ENCODE measurements at places on chromosomes 4 and X.

- H3K27me3 ChIP-seq = no peaks in the 10 kb centered on the region
- no peak overlapping the region for H3K27ac ChIP-seq
- no peak overlapping the region for H3K4me3 ChIP-seq
- H3K4me1 ChIP-seq = no peaks in the 10 kb centered on the region
Measured at GRCh38 chr4:137597752-137598430, 65.6 kb upstream of the PCDH18 start.

GRCh38 chr4:70935038-70935695, 33.0 kb downstream of the MOB1B start:
- DNase-seq = no peak
- H3K4me3 ChIP-seq = no peak overlapping the region
- no peaks in the 10 kb centered on the region for H3K27me3 ChIP-seq
- peaks cover 7% of the 10 kb centered on the region for H3K4me1 ChIP-seq
- no peaks in the 10 kb centered on the region for H3K36me3 ChIP-seq
- H3K27ac ChIP-seq = no peak overlapping the region

- no peak overlapping the region for H3K27ac ChIP-seq
- H3K4me3 ChIP-seq = no peak overlapping the region
- H3K36me3 ChIP-seq = no peaks in the 10 kb centered on the region
- DNase-seq = no peak
Measured at GRCh38 chr4:176066757-176067156, 1.1 kb downstream of the WDR17 start.

GRCh38 chr4:102687373-102687981, 73.3 kb downstream of the MANBA start:
- peaks cover 24% of the 10 kb centered on the region for H3K36me3 ChIP-seq
- H3K4me3 ChIP-seq = no peak overlapping the region
- H3K4me1 ChIP-seq = no peaks in the 10 kb centered on the region
- no peak overlapping the region for H3K27ac ChIP-seq
- DNase-seq = no peak
- no peaks in the 10 kb centered on the region for H3K27me3 ChIP-seq

GRCh38 chrX:84170931-84171330, 17.1 kb downstream of the RPS6KA6 start:
- no peak for DNase-seq
- H3K27me3 ChIP-seq = no peaks in the 10 kb centered on the region
- no peak overlapping the region for H3K27ac ChIP-seq
- no peak overlapping the region for H3K4me3 ChIP-seq
- no peaks in the 10 kb centered on the region for H3K4me1 ChIP-seq

- H3K27ac ChIP-seq = no peak overlapping the region
- no peak for DNase-seq
- H3K36me3 ChIP-seq = no peaks in the 10 kb centered on the region
- no peaks in the 10 kb centered on the region for H3K4me1 ChIP-seq
- no peaks in the 10 kb centered on the region for H3K27me3 ChIP-seq
Measured at GRCh38 chr4:142917678-142918077, 71.6 kb upstream of the INPP4B start.

DNA sequence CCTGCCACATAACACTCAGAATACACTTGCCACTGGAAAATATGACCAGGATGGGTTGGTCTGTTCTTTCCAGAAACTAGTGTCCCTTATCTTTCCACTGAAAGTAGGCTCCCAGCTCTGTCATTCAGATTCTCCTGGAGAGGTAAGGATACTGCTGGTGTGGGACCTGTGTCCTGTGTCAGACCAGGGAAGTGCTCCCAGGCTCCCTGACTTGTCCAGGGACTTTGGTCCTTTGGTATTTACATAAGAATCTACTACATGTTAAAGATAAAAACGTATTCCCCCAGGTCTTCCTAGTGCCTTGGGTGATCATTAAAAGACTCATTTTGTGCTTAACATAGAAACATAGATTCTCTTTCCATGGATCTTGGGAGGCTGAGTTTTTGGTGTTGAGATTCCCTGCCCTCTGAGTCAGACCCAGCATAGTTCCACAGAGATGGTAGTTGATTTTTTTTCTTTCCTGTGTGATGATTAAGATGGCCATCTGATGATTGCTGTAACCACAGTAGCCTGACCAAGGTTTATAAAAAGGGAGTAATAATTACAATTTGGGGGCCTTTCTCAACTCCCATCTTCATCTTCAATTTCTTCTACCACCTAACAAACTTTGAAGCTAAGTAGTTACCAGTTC, 159.8 kb upstream of the JADE1 start:
- H3K4me3 ChIP-seq = no peak overlapping the region
- no peaks in the 10 kb centered on the region for H3K4me1 ChIP-seq
- no peak overlapping the region for H3K27ac ChIP-seq
- H3K36me3 ChIP-seq = no peaks in the 10 kb centered on the region
- no peaks in the 10 kb centered on the region for H3K27me3 ChIP-seq

DNA sequence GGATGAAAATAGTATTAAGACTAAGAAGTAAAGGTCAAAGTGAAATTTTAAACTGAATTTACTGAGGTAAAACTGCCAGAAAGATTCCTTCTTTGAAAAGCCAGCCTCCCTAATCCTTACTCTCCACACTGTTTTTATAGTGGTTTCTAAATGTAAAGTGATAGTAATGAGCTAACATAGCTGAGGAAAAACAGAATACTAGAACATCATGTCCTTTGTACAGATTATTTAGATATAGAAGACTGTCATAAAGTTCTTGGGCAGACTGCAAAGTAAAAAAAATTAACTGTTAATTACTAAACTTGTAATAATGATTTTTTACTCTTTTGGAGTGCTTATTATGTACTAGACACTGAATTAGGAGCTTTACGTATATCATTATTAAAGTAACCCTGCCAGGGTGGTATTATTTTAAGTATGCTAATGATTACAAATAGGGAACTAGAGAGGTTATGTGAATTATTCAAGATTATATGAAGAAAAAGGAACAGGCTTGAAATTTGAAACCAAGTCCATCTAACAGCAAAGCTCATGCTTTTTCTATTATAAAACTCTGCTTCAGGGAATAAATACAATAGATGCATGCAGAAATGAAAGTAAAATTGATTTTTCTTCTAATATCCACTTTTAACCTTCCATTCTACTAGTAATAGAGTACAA, 150.5 kb downstream of the TBCK start:
- DNase-seq = no peak
- H3K27ac ChIP-seq = no peak overlapping the region
- H3K36me3 ChIP-seq = peaks cover 6% of the 10 kb centered on the region
- no peak overlapping the region for H3K4me3 ChIP-seq

DNA sequence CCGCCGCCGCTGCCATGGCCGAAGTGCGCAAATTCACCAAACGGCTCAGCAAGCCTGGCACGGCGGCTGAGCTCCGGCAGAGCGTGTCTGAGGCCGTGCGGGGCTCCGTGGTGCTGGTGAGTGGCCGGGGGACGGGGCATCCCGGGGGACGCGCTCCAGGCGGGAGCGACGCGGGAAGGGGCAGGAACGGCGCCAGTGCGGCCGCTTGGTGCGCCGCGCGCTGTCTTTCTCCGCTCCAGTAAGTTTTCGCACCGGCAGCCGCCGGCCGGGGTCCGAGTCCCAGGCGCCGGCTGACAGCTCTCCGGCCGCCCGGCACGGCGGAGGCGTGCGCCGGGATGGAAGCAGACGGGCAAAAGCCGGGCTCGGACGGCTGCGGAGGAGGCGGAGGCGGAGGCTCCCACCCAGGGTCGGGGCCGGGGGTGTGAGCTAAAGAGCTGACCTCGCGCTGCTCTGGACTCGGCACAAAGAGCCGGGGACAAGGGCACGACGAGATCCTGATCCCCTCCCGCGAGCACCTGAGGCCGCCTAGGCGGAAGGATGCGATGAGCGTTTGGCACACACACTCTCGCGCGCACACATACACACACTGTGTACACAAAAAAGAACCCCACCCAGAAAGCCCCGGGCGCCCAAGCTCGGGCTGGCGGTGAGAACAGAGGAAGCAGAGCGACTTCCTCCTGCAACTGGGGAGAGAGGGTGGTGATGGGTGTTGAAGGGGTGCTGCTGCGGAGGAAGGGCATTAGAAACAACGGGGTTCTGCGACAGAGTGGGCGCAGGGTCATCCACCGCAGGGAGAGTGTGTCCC, 545 bp downstream of the DOCK11 start:
- H3K36me3 ChIP-seq = no peaks in the 10 kb centered on the region
- DNase-seq = peak; percentile 81
- H3K4me3 ChIP-seq = peak overlapping the region; percentile 70
- no peaks in the 10 kb centered on the region for H3K4me1 ChIP-seq

DNA sequence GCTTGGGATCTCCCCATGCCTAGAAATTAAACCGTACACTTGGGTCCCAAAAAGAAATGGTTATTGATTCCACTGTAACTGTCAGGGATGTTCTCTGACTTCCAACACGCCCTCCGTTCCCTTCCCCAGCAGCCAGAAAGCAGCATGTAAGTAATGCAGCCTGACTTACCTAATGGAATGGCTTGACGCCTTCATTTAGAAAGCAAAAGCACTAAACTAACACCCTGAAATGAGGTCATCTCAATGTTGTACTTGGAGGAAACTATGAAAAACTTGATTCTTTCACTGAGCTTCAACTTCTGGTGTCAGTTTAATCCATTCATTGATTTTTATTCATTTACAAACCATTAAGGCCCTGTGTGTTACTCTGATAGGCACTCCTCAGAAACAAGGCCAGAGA, 110.8 kb upstream of the NOCT start:
- DNase-seq = no peak
- H3K36me3 ChIP-seq = no peaks in the 10 kb centered on the region
- no peak overlapping the region for H3K4me3 ChIP-seq
- H3K27ac ChIP-seq = no peak overlapping the region
- H3K4me1 ChIP-seq = no peaks in the 10 kb centered on the region

GRCh38 chrX:138777230-138777629, 65.7 kb upstream of the FGF13 start:
- no peaks in the 10 kb centered on the region for H3K4me1 ChIP-seq
- H3K27ac ChIP-seq = no peak overlapping the region
- no peak for DNase-seq
- H3K36me3 ChIP-seq = no peaks in the 10 kb centered on the region

- DNase-seq = peak; percentile 94
- peak within 1 kb of the TSS; percentile 90 for H3K27ac ChIP-seq
- no peaks in the 10 kb centered on the region for H3K36me3 ChIP-seq
- peaks cover 37% of the 10 kb centered on the region for H3K4me1 ChIP-seq
Measured at GRCh38 chrX:2690856-2691542, at the start of gene CD99. CD99 (plus strand) TSS chrX:2691295; CDS start chrX:2691361, 66 bp downstream.

DNA sequence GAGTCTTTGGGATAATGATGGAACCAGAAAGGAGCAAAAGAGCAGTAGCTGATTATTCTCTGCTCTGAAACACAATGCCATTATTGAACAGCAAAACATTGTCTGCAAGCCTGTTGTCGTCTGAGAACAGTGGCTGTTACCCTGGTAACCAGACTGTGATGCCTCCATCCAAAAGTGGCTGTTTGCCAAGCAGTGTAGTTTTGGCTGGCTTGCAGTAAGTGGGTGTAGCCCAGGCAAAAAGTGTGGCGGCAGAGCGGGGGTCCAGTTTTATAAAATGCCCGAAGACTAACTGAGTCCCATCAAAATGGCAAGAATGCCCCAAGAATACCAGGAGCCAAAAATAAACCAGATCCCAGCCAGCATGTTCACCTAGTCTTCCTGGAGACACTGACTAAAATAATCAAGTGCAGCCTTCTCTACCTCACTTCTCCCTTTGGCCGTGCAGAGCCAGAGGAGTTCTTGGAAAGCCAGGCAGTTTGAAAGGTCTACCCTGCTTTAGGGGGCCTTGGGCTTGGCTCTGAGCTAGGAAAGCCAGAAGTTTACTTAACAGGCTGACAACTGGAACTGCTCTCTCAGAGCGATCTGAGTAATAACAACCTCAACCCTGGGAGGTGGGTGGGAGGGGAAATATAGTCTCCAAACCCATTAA, 2.6 kb downstream of the PLP1 start:
- H3K36me3 ChIP-seq = no peaks in the 10 kb centered on the region
- DNase-seq = no peak
- no peak overlapping the region for H3K27ac ChIP-seq
- no peaks in the 10 kb centered on the region for H3K27me3 ChIP-seq
- no peak overlapping the region for H3K4me3 ChIP-seq

GRCh38 chr4:74304095-74304625, 4.1 kb upstream of the EPGN start:
- no peaks in the 10 kb centered on the region for H3K4me1 ChIP-seq
- no peak overlapping the region for H3K27ac ChIP-seq
- no peak for DNase-seq
- H3K27me3 ChIP-seq = no peaks in the 10 kb centered on the region

DNA sequence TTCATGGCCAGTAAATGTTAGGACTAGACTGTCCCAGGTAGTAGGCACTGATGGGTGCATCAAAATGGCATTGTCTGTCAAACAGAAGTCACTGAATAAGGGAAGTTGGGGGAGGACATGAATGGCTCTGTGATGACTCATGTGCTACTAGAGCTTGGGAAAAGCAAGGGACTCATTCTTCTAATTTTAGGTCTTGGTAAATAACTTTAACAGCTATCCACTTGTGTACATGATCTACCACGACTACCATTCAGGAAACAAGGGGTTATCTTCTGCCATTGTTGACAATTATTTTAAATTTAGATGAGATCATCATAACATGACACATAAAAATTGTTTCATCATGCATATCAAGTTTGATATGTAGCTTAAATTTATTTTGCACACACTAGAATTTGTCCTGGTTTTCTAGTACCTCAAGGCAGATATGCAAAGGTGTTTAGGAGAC, 6.3 kb downstream of the AREG start:
- H3K4me1 ChIP-seq = no peaks in the 10 kb centered on the region
- no peak overlapping the region for H3K4me3 ChIP-seq
- no peaks in the 10 kb centered on the region for H3K27me3 ChIP-seq
- no peak overlapping the region for H3K27ac ChIP-seq
- no peaks in the 10 kb centered on the region for H3K36me3 ChIP-seq
- no peak for DNase-seq

DNA sequence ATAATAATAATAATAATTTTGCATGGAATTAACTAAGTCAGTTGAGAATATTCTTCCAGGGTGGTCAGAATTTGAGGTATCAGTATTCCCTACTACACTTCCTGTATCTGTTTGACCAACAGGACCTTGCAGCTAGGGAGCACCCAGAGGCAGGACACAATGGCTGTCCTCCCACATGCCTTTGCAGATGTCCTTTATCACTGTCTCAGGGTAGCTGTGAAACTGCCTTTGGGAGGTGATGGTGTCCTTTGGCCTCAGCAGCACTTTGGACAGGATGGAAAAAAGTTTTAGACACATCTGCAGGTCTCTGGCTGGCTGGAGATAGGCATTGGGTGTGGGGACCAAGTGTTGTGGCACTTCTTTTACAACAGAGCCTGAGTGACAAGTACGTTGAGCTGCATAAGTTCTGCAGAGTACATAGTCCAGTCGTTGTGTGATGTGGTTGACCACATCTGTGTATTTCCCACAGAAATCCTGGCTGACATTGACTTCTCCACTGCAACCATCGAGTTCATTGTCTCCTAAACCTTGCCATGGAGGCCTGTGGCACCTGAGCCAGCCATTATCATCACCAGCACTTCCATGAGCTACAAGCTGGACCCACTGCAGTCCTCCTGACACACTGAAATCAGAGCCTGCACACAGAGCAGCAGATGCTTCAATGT, 19.1 kb upstream of the UBA6 start:
- no peak for DNase-seq
- no peak overlapping the region for H3K27ac ChIP-seq
- H3K4me3 ChIP-seq = no peak overlapping the region
- peaks cover 7% of the 10 kb centered on the region for H3K36me3 ChIP-seq
- H3K4me1 ChIP-seq = no peaks in the 10 kb centered on the region
